ENCODE measurements at places on chromosomes 1 and 21.
A peak's percentile ranks its signal among the peaks of the same experiment; 100 is the strongest.

GRCh38 chr1:153978274-153978909 is 918 bp upstream of the JTB start:
- DNase-seq: no peak

- no peak for DNase-seq
These were observed 1.6 kb upstream of the RUNX3 start for GRCh38 chr1:24931468-24932231.

- no peak for DNase-seq
These were observed 309.1 kb downstream of the USH2A start for GRCh38 chr1:216114180-216114579.

DNA sequence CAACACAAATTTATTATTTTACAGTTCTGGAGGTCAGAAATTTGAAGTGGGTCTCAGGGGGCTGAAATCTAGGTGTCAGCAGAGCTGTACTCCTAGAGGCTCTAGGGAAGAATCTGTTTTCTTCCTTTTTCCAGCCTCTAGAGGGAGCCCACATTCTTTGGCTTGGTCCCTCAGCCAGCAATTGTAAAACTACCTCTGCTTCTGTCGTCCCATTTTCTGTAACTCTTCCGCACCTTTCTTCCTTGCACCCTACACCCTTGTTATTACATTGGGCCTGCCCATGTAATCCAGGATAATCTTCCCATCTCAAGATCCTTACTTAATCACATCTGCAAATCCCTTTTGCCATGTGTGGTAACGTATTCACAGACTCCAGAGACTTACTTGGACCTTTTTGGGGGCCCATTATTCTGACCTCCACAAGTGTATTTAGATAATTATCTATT is 24.8 kb upstream of the THEM4 start:
- DNase-seq: peak; percentile 84

GRCh38 chr1:79792219-79792930 is 785.8 kb upstream of the ADGRL4 start:
- no peak for DNase-seq

DNA sequence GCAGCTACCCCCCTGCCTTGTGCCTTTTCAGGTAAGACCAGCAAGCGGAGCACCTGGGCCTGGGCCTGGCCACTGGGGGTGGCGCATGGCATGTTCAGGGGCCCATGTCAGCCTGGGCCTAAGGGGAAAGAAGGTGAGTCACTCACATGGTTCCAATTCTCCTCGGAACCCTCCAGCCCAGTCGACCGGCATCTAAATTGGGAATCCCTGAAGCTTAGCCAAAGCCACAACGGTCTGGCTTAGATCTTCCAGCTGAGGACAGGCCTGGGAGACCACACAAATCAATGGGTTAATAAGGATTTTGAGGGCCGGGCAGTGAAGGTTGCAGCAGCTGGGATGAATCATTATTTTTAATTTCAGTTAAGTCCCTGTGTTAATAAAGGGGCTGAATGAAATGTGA is 145.1 kb upstream of the SMYD2 start:
- no peak for DNase-seq
